HAP-1 (cell line): ENCODE measurements at places on chromosomes 12 and 14.

- no peak for DNase-seq
These were observed 3.9 kb upstream of the DUSP6 start for GRCh38 chr12:89356069-89356665.

- peak; percentile 32 for DNase-seq
These were observed 156.0 kb downstream of the SAMD4A start for GRCh38 chr14:54722791-54723432.

GRCh38 chr12:92721130-92721529 lies 18.3 kb downstream of the PLEKHG7 start:
- DNase-seq, result no peak

DNA sequence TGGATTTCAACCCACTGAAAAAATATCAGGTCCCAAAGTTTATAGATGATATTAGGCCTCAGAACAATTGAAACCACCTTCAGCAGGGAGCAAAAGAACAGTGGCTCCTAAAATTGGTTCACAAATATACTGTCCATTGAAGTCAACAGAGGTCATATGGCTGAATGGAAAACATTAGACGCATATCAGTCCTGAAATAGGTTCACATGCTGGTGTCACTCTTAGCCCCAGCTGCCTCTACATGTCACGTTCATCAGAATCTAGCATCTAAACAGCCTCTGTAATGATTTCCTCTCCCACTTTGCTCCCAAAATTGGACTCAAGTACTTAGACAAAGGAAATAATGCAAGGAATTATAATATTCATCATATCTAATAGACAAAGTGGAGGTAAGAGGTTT lies 8.7 kb downstream of the FLRT2 start:
- DNase-seq, result no peak

GRCh38 chr12:57852200-57852599 lies 5.7 kb upstream of the CTDSP2 start:
- DNase-seq, result no peak

GRCh38 chr14:92584816-92585215 lies 71.2 kb downstream of the RIN3 start:
- DNase-seq, result no peak

DNA sequence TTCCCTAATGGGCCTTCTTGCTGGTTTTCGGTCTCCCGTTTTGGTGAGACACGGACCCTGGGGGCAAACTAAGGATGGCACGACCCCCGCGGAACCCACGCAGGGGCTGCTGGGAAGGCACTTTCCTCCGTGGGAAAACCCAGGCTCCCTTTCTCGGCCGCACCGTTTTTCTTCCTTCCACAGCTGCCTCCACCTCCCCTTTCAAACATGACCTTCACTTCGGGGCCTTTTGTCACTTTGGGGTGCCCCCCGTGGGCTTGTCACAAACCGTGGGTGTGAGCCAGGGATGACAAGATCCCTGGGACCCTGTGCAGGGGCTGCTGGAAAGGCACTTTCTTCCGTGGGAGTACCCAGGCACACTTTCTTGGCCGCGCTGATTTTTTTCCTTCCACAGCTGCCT lies 268.7 kb downstream of the ALG10 start:
- DNase-seq, result no peak

GRCh38 chr14:101315802-101316296 lies 245.4 kb upstream of the DIO3 start:
- no peak for DNase-seq

GRCh38 chr14:104935955-104936354 lies 11.3 kb downstream of the PLD4 start:
- DNase-seq, result no peak

DNA sequence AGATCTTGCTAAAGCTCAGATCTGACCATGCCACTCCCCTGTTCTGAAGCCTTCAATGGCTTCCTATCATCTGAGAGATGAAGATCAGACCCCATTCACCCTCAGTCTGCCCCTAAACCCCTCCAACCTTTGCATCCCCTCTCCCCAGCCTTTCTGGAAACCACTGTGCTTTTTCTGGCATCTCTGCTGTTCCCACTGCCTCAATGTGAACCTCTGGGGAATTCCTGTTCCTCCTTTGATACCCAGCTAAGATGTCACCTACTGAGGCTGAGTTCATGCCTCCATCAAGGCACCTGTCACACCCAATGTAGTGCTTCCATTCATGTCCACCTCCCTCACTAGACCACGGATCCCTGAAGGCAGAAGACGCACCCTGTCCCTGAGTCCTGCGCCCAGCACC lies 19.3 kb downstream of the CYP46A1 start:
- no peak for DNase-seq

DNA sequence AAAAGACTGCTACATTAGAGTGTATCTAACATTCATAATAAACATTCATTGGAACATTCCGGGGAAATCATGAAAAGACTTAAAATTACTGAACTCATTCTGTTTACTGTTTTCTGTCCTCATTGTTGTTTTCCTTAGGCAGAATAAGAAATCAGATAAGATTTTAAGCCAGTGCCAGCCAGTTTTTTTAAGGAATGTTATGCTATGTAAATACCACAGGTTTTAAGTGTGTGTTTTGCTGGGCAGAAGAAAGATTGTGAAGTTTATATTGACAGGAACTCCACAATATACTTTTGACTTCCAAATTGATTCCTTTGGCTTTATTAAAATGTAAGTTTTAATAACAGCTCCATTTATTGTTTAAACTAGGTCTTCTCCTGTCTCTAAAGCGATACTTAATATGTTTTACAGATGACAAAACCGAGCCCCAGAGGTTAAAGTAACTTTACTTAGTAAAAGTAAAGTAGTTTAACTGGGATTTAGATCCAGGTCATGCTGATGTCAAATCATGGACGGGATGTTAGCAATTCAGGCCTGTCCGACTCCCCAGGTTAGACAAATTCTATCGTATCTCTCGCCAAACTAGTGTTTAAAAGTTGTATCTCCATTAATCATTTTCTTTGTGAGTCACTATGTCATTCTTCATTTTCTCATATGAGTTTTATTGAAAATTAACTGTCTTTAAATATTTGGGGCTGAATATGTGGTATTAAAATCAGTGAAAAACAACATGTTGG lies 1.7 kb downstream of the LARP4 start:
- DNase-seq, result no peak

- no peak for DNase-seq
These were observed 52.2 kb downstream of the LRP6 start for GRCh38 chr12:12214635-12215131.

GRCh38 chr14:34966413-34966812 lies 16.4 kb upstream of the SRP54 start:
- no peak for DNase-seq

- no peak for DNase-seq
These were observed 57.9 kb downstream of the E2F7 start for GRCh38 chr12:77007476-77007875.

DNA sequence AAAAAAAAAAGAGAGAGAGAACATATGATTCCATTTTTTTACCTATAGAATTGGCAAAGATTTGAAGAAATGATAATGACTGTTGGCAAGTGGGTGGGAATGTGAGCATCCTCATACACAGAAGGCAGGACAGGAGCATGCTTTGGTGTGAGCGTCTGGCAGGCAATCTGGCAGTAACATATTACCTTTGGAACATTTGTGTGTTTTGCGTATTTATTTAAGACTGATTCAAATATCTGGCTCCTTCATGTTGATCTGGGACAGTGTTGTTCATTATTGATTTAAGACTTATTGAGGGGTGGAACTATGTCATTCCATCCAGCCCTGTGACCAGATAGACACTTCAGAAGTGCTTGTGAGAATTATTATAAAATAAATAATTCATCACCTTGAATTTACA lies 53.1 kb downstream of the PPP1R36 start:
- DNase-seq, result no peak
